Stimulated activated naive CD4-positive, alpha-beta T cell (primary cell): ENCODE measurements at places on chromosomes 1 and 21.

- no peak for DNase-seq
Measured at GRCh38 chr1:178946416-178946815, 75.5 kb upstream of the ANGPTL1 start.

GRCh38 chr1:150512846-150513245 is 2.7 kb upstream of the FALEC start:
- no peak for DNase-seq

GRCh38 chr1:34690269-34690668 is 64.6 kb upstream of the GJB5 start:
- no peak for DNase-seq

DNA sequence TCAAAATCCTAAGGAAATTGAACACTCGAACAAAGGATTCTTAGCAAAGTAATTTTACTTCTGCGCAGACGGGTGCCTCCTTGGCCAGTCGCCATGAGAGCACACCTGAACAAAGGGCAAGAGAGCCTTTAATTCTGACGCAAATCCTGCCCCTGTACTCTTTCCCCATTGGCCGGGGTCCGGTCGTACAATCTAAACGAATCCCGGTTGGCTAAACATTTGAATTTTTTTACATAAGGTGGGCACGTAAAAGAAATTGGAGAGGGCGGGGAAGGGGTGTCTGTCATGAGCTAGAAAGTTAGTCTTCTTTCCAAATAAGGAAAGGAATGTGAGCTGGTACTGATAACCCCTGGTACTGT is 8.2 kb upstream of the IL22RA1 start:
- DNase-seq: peak; percentile 13

GRCh38 chr1:90362163-90362562 is 354.9 kb downstream of the BARHL2 start:
- no peak for DNase-seq

DNA sequence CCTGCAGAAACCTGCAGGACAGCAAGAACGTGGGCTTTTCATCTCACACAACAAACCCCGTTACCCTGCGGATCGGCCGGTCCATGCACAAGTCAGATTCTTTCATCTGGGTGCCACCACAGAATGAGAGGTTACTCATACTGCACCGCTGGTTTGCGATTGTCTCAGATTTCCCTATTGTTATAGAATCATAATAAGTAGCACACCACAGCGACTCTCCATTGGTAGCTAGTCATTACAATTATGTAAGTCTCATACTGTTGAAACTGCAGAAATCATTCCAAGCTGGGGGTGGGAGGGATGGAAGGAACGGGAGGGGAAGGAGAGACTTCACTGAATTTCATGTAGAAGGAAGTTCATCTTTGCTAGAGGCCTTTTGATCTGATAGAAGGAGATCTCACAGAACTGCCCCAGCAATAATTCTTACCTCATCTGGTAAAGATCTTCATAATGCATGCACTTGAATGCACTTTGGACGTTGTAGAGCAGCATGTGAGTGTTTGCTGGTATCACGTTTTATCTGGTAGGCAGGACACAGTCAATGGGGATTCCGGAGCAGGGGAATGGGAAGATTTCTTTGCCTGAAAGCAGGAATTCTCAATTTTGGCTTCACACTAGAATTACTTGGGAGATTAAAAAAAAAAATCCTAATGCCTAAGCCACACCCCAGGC is 221.1 kb downstream of the KIF26B start:
- DNase-seq: no peak

DNA sequence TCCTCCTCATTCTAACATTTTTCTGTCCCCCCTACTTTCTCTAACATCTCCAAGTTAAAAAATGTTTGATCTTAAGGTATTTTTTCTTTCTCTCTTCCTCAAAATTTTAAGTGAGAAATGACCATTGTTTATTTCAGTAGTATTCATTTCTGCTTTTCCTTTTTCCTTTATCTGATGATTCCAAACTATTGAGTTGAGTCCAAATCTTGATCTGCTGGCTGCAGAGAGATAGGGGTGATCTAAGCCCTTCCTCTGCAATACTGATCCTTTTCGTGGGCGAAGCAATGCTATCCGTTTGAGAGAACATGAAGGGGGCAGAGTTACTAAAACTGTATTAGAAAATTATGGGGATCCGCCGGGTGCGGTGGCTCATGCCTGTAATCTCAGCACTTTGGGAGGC is 516 bp upstream of the NMNAT2 start:
- DNase-seq: no peak

DNA sequence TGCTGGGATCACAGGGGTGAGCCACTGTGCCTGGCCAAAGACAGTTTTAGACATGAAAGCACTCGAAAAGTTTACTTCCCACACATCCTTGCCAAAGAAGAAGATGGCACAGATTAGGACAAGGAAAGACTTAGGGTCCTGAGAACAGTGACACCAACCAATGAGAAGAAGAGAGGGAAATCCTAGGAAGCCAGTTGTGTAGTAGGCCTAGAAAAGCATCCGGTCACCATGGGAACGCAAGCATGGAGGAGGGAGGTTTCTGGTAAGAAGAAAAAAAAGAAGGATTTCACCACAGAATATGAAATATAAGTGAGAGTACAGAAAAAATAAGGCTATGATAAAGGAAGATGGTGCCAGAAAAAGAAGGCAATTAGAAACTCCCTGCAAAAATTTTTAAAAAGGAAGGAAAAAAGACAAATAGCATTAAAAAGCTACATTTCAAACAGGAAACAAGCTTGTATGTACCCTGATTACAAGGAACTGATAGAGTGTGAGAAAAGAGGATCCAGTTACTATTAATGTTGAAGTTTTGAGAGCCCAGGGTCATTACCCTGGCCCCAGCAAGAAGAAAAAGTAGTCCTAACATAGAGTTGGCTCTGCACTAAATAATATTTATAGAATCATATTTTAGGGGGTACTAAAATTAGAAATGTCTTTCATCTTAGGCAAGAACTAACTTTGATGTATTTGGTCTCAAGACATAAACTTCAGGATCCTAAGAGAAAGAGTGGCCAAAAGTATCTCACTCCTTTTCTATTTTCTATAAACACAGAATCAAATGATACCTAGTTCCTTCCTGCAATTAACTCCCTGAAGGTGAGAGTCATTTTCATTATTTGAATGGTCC is 16.1 kb downstream of the DIPK1A start:
- DNase-seq: no peak

GRCh38 chr1:27446496-27447020 is 43.4 kb downstream of the WASF2 start:
- DNase-seq: no peak

DNA sequence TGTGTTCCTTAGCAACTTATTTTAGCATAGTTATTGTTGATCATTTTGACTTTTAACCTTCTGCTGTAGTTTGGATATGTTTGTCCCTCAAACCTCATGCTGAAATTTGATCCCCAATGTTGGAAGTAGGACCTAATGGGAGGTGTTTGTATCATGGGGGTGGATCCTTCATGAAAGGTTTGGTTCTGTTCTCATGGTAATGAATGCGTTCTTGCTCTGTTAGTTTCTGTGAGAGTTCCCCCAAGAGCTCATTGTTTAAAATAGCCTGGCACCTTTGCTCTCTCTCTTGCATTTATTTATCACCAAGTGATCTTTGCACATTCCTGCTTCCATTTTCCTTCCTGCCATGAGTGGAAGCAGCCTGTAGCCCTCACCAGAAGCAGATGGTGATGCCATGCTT is 372.1 kb upstream of the VAMP3 start:
- DNase-seq: no peak

- no peak for DNase-seq
Measured at GRCh38 chr1:9841460-9841859, 17.7 kb upstream of the CLSTN1 start.

DNA sequence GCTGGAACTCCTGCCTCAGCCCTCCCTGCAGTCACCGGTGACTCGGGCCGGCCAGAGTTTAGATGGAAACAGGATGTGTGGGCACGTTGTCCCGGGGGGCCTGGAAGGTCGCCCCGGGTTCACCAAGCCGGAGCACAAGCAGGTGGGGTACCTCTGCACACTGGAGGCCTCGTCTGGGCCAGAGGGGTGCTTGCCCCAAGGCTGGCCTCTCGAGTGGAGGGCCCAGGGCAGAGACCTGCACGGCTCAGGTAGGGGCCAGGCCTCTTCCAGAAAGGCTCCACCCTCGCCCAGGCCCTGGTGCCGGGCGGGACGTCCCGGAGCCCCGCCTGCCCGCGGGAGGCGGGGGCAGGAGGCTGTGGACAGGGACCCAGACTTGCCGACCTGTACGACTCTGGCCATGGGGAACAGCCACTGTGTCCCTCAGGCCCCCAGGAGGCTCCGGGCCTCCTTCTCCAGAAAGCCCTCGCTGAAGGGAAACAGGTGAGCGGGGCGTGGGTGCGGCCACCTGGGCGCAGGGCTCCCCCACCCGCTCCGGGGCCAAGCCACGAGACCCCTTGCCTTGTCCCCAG is at the start of gene PLEKHN1:
PLEKHN1 (plus strand) TSS at position 348 of the 569 bp plus-strand sequence; CDS start at position 398, 50 bp downstream.
- no peak for DNase-seq
